ENCODE measurements at places on chromosomes 6 and 20.
A peak's percentile ranks its signal among the peaks of the same experiment; 100 is the strongest.

DNA sequence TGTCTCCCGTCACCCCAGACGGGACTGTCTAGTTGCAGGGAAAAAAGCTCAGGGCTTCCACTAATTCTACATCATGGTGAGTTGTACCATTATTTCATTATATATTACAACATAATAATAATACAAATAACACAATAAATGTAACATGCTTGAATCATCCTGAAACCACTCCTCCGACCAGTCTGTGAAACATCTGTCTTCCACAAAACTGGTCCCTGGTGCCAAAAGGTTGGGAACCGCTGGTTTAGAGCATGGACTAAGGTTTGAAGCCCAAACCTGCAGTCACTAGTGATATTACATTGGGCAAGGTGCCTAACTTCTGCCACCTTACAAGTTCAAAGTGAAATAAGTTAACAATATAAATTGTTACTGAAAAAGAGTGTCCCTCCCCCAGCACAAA, 175.7 kb downstream of the PDE10A start:
- DNase-seq, result no peak

- no peak for DNase-seq
Measured at GRCh38 chr6:70304616-70305015, 1.7 kb upstream of the COL9A1 start.

DNA sequence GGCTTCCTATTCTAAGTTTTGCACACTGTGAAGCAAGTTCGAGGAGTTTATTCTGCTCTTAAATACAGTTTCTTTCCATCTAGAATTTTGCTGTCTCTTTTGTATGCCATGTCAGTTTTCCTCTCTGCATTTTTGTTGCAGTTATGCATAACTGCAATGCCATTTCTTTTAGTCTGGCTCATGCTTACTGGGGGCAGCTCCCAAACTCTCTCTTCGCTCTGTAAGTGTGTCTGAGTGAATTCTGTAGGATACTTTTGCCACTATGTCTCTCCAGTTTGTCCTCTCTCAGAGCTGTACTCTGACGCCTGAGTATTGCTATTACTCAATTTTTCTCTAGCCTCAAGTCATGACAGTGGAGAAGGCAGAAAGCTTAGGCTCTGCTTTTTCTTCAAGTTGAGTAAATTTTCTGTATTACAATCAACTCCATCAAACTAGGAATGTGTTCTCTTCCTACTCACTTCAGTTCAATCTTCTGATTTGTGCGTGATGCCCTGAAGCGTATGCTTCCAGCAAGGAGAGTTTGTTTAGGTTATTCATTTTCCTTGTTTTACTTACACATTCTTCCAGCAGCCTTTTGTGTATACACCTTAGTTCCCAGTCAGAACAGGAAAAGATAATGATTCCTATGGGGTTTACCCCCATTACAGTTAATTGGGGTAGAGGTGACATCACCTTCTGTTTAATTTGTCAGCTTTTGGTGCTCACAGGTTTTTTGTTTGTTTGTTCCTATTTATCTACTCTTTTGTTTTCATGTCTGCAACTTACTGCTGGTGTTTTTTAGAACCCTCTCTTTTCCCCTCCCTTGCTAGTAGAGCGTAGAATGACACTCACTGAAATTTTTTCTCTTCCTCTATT, 430.9 kb downstream of the BCKDHB start:
- no peak for DNase-seq

- DNase-seq, result peak; percentile 9
Measured at GRCh38 chr6:165184192-165184979, 125.0 kb downstream of the C6orf118 start.

- no peak for DNase-seq
Measured at GRCh38 chr6:12152023-12152970, 137.9 kb upstream of the EDN1 start.

- no peak for DNase-seq
Measured at GRCh38 chr6:37631295-37631694, 66.4 kb downstream of the MDGA1 start.

- no peak for DNase-seq
Measured at GRCh38 chr6:15961635-15962448, 167.0 kb upstream of the MYLIP start.

- DNase-seq, result peak; percentile 93
Measured at GRCh38 chr6:27295301-27296079, 16.6 kb downstream of the POM121L2 start.

DNA sequence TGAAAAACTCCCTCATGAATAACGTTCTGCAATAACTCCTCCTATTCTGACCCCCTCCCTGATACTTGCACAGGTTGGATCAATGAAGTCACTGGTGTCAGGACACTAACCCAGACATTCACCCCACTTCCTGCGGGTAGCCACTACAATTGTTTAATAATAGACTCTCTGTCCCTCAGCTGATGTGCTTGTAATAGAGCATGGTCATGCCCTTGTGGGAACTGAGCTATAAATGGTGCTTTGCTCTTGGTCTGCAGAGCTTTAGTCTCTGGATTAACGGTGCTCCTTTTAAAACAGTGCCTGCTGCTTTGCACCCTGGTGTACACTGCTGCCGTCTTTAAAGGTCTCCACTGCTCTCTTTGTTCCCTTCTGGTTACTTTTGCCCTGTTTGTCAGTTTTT, 127.3 kb downstream of the BACH2 start:
- no peak for DNase-seq

DNA sequence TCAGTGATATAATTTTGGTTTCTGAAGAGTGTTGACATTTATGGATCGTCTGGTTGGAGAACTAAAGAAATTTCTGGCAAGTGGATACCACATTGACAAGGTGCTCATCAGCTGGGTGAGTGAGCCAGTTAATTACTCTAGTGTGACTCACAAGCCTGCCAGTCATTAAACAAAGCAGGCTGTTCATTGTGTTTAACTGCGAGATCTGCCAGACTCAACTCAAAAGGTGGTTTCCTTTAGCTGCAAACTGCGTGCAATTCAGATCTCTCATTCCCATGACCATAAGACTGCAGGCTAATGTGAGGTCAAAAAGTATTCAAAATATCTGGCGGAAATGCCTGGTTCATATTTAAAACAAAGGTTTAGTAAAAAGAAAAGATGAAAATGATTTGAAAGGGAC, 32.5 kb upstream of the IYD start:
- peak; percentile 9 for DNase-seq

DNA sequence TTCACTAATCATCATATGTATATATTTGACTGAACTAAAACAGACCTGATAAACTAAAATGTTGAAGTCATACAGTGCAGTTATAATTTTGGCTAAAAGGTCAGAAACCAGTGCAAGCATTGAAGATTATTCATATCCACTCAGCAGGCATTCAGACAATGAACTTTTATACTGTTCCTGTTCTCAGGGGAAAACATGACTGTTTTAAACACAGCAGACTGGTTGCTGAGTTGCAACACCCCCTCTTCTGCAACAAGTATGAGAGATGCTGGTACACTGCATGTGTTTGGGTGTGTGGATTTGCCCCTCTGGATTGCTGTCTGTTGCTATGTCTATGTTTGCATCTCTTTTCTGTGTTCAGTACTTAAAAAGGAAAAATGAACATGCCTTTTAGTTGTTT, 206.8 kb downstream of the EYA4 start:
- DNase-seq, result no peak

GRCh38 chr6:136784910-136785746, 7.1 kb downstream of the MAP3K5 start:
- no peak for DNase-seq
